ENCODE measurements at places on chromosomes 3 and 15.

DNA sequence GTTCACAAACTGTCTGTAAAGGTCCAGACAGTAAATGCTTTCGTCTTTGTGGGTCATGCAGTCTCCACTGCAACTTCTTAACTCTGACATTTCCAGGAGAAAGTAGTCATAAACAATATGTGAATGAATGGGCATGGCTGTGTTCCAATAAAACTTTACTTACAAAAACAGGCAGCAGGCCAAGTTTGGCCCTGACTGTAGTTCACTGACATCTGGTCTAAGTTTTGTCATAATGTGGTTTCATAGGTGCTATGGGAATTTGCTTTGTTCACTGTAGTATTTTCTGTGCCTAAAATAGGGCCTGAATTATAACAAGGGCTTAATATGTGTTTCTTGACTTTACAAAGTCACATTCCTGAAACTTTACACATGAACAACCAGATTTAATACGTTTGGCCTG lies 186.0 kb upstream of the KBTBD8 start:
- DNase-seq, result no peak

GRCh38 chr3:195095035-195095703 lies 175.8 kb downstream of the XXYLT1 start:
- DNase-seq, result no peak

GRCh38 chr3:155317211-155317610 lies 23.7 kb upstream of the STRIT1 start:
- no peak for DNase-seq

GRCh38 chr3:148513096-148513543 lies 184.6 kb upstream of the AGTR1 start:
- no peak for DNase-seq

DNA sequence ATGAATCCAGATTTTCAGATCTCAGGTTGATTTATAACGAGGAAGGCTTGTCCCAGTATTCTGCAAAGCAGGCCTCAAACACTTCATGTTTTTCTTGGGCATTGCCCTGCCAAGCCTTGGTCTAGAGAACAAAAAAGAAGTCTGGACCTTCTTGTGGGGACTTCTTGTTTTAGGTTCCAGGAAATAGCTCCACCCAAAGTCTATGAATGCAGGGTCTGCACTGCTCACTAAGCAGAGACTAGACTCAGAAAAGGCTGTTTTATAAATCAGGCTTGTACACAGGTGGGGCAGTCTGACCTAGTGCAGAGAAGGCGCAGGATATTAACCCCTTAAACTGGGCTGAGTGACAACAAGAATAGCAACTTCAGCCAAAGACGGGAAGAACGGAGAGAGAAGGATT lies 44.3 kb downstream of the GLB1 start:
- DNase-seq, result no peak

- DNase-seq, result no peak
These were observed 86.4 kb downstream of the WDR76 start for GRCh38 chr15:43913026-43913780.

GRCh38 chr15:78361771-78362506 lies 21.8 kb downstream of the CRABP1 start:
- no peak for DNase-seq

DNA sequence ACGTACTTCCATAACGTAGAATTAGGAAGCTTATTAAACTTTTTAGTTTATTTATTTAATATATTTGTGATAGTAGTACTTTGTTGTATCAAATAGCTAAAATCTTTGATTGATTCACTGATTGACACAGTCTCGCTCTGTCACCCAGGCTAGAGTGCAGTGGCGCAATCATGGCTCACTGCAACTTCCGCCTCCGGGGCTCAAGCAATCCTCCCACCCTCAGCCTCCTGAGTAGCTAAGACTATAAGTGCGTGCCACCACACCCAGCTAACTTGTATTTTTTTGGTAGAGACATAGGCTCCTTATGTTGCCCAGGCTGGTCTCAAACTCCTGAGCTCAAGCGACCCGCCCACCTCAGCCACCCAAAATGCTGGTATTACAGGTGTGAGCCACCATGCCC lies 5.7 kb downstream of the APH1B start:
- DNase-seq, result no peak

DNA sequence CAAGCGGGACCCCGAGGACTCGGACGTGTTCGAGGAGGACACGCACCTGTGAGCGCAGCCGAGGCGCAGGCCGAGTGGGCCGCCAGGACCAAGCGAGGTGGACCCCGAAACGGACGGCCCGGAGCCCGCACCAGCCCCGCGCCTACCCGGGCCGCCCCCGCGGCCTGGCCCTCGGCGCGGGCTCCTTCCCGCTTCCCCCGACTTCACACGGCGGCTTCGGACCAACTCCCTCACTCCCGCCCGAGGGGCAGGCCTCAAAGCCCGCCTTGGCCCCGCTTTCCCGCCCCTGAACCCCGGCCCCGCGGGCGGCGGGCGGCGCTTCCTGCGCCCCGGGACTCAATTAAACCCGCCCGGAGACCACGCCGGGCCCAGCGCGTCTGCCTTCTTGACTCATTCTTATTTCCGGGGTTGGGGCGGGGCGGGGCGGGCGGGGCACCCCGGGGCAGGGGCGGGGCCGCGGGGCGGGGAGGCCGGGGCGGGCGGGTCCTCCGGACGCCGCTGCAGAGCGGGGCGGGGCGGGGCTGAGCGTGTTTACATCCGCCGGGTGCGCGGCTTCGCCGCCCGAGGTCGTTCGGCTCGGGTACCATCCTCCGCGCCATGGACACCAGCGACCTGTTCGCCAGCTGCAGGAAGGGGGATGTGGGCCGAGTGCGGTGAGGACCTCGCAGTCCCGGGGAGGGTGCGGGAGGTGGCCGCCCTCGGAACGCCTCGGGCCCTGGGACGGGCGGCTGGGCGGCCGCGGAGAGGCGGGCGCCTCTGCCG lies at the start of gene ABTB1:
Gene ABTB1, plus strand, starts transcription at position 524 of the 762 bp plus-strand sequence. Its CDS starts 74 bp downstream, at position 598.
- peak; percentile 77 for DNase-seq

DNA sequence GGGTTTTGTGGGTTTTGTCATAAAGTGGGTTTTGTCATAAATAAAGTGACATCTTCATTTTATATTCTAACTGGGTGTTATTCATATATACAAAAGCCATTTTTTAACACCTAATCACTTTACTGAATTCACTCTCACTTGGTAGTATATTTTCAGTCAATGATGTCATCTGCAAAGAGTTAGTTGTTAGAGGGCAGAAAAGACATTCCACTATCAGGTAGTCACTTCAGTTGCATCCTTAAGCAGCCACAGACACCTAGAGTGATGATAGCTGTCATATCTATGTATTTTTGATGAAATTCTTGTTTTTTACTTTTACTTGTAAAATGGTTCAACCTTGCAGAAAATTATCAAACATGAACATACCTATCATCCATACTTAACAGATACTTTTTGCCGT lies 89.0 kb downstream of the DHX36 start:
- no peak for DNase-seq

DNA sequence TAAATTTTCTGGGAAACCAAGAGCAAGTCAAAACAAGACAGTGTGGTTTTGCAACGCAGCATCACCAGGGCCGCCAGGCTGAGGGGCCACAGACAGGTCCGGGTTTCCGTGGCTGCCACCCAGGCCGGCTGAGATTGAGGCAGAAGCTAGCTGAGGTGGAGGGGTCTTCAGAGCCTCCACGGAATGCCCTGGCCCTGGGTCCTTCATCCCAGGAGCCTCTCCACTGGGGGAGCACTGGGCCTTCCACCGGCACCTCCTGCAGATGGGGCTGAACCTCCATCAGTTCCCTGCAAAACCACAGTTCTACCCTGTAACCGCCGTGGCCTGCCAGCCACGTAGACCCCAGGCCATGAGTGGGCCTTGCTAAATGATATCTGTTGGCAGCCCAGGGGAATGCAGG lies 152.7 kb downstream of the CHSY1 start:
- no peak for DNase-seq

DNA sequence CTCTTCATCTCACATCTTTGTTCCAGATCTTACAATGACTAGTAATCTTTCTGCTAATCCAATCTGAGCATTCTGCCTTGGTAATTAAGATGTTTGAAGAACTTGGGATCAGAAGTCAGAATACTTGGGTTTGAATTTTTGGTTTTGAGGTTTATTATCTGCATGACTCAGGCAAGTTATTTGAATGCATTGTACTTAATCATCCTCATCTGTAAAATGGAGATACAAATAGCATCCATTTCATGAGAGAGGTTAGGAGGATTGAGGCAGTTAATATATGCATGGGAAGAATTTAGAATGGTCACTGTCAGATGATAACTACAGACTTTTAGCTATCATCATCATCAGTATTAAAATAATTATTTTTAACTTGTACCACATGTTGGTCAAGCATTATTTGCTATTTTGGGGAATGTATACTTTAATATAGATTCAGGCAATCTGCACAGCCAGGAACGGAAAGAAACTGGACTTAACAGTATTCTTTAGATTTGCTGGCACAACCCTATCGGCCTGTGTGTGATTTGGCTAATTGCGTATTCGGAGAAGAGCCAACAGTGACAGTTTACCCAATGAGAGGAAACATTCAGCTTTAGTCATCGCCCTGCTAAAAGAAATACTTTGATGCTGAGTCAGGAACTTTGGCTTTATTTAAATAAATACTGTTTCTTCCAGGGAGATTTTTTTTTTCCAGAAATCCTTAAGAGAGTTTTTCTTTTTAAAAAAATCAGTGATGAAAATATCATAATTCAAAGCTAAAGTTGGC lies 600.0 kb downstream of the ROBO1 start:
- DNase-seq, result no peak

DNA sequence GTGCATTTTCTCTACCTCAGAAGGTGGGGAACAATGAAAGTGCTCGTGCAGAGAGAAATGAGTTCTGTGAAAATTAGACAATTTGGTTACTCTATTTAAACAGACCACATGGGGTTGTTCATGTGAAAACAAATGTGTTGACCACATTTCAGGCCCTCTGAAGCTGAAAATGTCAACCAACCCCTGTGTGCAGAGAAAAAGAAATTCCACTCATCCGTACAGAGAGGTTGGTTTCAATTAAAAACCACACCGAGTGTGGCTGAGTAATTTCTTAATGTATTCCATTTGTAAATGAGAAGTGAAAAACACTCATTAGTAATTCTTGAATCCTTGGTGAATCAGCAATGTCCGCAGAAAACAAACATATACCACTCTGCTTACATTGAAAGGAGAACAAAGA lies 46.9 kb upstream of the SLC7A14 start:
- DNase-seq, result no peak

GRCh38 chr3:183310936-183311335 lies 57.9 kb downstream of the B3GNT5 start:
- DNase-seq, result no peak

DNA sequence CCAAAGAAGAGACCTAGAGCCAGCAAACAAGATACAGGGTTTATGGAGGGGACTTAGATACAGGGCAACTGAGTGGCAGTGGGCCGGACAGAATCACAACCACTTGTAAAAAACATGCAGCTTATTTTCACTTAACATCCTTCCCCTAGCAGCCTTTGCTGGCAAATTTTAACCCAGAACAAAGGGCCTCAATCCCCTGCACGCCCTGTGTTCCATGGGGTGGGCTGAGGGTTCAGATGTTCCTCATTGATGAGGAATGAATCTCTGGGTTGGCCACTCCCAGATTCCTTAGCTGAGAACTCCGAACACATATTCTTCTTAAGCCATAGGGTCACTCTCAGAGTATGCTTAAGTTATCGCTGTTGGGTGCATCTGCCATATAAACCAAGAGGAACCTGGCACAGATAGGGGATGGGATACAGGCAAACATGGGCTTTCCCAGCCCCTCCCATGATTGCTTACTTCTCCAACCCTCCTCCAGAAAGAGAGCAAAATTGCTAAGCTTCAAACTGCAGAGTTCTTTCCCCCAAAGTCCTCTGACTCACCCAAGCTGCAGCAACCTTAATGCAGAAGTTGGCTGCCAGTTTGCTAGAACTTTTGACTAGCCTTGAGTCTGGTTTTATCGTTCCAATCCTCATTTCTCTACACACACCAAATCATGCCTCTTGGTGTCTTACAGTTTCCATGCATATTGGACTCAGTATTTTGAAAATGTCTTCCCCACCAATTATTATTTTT lies 146.9 kb downstream of the CD47 start:
- no peak for DNase-seq

- no peak for DNase-seq
These were observed 452 bp downstream of the DCP1A start for GRCh38 chr3:53346922-53347260.

GRCh38 chr3:129393271-129393670 lies 35.2 kb downstream of the EFCAB12 start:
- DNase-seq, result no peak

GRCh38 chr15:31344266-31344665 lies 17.6 kb downstream of the KLF13 start:
- no peak for DNase-seq

DNA sequence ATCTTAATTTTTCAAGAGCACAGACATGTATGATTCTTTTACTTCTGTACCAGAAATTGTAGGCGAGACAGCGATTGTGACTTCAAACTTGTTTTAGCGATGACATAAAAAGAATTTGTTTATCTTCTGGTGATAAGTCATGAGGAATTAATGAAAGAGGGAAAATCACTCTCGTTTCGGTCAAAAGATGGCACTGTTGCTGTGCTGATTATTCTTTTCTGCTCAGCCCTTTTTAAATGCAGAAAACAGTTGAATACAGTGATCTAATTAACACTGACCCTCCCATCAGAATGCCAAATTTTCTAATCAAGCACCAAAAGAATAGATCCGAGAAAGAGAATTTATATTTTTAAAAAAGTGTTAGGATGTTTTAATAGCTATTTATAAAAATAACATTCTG lies 52.6 kb downstream of the NSUN3 start:
- DNase-seq, result no peak

DNA sequence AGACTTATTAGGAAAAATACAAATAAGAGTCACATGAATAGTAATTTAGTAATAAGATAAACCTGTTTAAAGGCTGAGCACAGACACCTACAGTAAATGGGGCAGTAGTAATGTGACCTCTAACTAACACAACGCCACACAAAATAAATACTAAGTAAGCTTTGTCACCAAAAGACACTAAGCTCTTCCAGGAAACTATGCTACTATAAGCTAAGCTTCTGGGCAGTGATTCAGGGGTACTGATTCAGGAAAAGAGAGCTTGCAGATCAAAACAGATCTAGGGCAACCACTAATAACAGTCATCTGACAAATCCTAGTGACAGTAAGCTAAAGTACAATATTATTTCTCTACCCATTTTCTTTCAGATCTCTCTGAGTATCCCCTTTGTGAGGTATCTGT lies 68.8 kb downstream of the PLOD2 start:
- no peak for DNase-seq
